ENCODE measurements at places on chromosomes 6 and 20.

DNA sequence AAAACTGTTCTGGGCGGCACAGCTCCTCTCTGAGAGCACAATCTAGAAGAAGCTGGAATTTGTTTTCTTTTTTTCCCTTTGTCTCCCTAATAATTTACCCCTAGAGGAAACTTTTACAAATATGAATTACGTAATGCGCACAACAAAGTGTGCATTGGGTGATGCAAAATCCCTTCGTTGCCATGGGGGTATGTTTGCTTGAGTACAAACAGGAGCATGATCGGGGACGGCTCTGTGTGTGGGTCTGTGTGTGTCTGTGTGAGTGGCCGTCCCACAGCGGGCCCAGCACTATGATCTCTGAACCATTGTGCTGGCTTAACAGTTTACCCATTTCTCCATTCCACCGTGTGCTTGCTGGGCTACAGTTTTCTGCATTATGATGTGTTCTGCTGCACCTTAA lies 278.2 kb downstream of the CDC5L start:
- DNase-seq: no peak

GRCh38 chr6:129490521-129491255 lies 219.3 kb downstream of the ARHGAP18 start:
- DNase-seq: no peak

DNA sequence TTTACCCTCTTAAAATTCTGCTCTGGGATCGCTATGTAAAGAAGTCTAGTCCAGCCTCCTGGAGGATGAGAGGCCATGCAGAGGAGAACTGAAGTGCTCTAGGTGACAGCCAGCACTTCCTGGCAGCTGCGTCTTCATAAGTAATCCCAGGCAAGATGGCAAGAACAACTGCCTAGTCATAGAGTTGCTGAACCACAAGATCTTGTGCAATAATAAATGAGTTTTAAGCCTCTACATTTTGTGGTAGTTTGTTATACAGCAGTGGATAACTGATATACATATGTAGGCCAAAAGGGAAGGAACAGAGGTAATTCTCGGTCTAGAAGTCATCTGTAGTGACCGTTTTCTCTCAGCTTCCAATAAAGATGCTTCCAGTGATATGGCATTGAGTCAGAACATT lies 103.8 kb upstream of the FLRT3 start:
- no peak for DNase-seq

GRCh38 chr6:142880201-142880600 lies 64.8 kb downstream of the HIVEP2 start:
- no peak for DNase-seq

DNA sequence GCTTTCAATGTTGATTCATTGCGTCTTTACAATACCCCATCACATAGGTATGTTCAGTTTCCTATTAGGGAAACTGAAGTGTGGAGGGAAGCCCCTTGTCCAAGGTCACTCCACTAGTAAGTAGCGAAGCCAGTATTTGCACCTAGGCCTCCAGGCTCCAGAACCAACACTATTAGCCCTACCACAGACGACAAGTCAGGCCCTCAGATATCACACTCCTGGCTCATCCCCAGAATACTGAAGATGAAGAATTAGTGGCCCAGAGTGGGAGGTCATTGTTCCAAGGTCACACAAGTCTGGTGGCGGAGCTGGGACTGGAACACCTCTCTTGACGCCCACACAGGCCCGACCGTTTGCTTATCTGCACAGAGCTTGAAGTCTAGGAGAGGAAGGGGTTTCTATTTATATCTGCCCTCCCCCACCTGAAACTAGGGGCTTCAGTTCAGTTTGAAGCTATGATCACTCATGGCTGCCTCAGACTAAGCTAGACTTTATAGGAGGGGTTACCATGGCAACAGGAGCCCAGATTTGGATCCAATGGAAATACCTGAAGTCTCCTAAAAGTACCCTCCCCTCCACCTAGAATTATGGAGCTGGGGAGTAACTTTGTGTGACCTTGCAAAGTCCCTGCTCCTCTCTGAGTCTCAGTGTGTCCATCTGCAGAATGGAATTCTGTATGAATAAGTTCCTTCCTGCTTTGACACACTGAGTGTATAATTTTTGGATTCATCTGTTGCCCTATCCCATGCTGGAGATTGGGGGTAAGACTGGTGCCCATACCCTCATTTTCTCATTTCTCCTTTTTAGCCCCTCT lies 2.2 kb downstream of the SNTA1 start:
- no peak for DNase-seq

- no peak for DNase-seq
Measured at GRCh38 chr20:5689463-5689862, 60.7 kb upstream of the SHLD1 start.

DNA sequence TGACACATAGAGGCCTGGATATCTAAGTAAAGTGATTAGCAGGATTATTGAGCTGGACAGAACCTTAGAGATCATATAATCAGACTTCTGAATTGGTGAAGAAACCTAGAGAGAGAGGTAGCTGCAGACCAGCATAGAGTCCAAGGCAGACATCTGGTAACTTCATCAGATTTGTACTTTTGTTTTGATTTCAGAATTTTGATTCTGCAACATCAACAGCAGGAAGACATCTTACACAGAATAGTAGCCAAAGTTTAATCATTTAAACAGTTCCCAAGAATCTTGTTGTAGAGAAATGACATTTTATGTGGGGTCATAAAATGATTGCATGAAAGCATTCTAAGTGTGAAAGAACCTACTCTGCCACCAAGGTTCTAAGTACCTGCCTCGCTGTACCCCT lies 39.4 kb downstream of the RPRD1B start:
- DNase-seq: no peak

DNA sequence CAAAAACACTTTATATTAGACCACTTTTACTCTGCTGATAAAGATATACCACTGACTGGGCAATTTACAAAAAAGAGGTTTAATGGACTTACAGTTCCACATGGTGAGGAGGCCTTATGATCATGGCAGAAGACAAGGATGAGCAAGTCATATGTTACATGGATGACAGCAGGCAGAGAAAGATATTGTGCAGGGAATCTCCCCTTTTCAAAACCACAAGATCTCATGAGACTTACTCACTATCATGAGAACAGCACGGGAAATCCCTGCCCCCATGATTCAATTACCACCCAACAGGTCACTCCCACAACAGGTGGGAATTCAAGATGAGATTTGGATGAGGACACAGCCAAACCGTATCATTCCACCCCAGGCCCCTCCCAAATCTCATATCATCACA lies 1383.8 kb upstream of the MAP3K7 start:
- DNase-seq: no peak

DNA sequence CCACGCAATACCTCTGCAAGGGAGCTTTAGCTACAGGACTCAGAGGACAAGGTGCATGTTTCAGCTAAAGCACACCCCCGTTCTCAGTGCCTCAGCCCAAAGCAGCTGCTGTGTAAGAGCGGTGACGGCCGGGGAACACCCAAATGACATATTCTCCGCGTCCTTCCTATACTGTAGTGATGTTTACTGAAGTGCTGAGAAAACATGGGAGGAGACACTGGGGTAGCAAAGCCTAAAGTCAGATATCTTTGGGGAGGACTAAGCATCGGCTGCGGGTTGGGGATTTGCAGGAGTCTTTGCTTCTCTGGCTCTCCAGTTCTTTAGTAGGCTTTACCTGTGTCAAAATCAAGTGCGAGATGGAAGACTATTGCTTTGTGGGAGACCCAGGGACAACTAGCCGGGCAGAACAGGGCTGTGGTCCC lies 1.7 kb downstream of the SLC22A23 start:
- DNase-seq: no peak

Measured in activated T-helper 1 cell treated with anti-CD3 and anti-CD28 coated beads, Interleukin-2, amount 50 U/mL, for 16 hours (primary cell).